Right renal pelvis (tissue), 4 donors: ENCODE measurements at places on chromosomes 3 and 15.

DNA sequence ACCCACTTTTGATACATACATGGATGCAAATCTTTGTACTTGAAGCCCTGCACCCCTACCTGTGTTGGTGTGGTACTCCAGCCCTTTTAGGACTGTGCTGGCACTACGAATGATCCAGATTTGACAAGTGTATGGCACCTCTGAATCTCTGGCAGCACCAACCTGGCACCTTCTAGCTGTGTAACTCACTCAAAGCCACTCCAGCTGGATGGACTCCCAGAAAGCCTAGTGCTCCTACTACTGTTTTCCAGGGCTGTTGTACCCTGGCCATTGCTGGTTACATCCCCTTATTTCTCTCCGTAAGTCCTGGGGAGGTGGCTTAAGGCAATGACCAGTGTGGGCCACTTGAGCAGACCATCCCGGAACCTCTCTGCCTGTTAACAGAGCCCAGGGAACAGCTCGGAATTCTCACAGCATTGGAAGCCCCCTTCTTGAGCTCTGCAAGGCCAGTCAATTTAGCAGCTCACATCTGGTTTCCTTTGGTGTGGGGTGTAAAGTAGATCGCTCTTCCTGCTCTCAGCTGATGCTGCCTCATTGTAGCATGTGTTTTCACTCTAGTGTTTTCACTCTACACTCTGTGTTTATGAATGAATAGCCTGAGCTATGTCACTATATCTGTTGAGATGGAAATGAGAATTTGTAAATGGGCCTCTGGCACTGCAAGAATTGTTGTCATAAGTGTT is 12.2 kb downstream of the CALML4 start:
- no peak for DNase-seq

GRCh38 chr3:76310089-76310488 is 524.7 kb upstream of the ZNF717 start:
- no peak for DNase-seq

GRCh38 chr3:4406746-4407568 is 60.1 kb downstream of the SUMF1 start:
- peak; percentile 18 for DNase-seq

GRCh38 chr3:41080141-41080540 is 119.2 kb upstream of the CTNNB1 start:
- DNase-seq: no peak

DNA sequence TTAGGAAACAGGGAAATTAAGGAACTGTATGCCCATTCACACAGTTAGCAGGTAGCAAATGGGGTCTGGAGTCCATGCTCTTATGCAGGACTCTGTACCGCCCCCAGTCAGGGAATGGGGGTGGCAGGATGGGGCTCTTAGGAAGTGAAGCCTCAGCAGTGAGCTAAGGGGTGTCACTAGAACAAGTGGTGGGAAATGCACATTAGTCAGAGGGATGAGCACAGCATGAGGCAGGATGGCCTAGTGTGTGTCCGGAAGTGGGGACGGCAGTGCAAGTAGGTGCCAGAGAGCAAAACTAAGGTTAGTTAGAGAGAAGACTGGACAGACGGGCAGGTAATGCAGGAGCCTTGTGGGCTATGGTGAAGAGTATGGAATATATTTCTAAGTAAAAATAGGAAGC is 60.7 kb downstream of the ST3GAL6 start:
- no peak for DNase-seq

DNA sequence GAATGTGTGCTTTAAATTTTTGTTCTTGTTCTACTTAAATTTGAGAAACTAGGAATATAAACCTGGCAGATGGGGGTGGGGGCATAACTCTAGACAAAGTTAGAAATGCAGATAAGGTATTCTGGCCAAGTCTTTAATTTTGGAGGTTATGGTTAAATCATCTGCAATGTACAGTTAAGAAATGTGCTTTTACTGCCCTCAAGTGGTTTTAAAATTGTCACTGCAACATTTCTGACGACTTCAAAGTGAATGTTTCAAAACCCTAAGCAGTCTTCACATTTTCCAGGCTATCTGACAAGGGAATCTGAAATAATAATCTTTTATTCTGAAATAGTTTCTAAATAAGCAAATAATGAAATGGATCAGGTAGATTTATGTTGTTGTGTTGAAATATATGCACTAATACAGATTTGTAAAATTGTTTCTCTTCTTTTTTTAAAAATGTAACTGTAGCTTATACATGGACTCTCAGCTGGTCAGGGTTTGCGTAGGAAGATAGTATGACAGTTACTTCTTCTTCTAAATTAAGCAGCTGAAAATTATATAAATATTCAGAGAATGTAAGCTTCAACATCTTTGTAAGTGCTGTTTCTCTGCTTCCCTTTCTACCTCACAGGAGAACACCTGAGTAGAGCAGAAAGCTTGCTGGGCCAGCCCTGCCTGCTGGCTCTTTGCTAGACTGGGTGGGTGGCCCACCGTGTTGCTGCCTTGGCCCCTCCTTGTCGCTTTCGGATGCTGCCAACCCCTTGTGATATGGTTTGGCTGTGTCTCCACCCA is 45.0 kb downstream of the SUCNR1 start:
- no peak for DNase-seq

GRCh38 chr3:15681668-15682067 is 80.1 kb downstream of the BTD start:
- DNase-seq: no peak

GRCh38 chr15:100867433-100867832 is 12.2 kb upstream of the ALDH1A3 start:
- DNase-seq: no peak

- no peak for DNase-seq
These were observed 186.8 kb downstream of the IL5RA start for GRCh38 chr3:2923390-2923789.

GRCh38 chr3:186971578-186971977 is 41.3 kb downstream of the ST6GAL1 start:
- no peak for DNase-seq

GRCh38 chr3:78880603-78881461 is 887.0 kb downstream of the ROBO1 start:
- no peak for DNase-seq

GRCh38 chr3:49022688-49023171 is 809 bp downstream of the NDUFAF3 start:
- DNase-seq: no peak

DNA sequence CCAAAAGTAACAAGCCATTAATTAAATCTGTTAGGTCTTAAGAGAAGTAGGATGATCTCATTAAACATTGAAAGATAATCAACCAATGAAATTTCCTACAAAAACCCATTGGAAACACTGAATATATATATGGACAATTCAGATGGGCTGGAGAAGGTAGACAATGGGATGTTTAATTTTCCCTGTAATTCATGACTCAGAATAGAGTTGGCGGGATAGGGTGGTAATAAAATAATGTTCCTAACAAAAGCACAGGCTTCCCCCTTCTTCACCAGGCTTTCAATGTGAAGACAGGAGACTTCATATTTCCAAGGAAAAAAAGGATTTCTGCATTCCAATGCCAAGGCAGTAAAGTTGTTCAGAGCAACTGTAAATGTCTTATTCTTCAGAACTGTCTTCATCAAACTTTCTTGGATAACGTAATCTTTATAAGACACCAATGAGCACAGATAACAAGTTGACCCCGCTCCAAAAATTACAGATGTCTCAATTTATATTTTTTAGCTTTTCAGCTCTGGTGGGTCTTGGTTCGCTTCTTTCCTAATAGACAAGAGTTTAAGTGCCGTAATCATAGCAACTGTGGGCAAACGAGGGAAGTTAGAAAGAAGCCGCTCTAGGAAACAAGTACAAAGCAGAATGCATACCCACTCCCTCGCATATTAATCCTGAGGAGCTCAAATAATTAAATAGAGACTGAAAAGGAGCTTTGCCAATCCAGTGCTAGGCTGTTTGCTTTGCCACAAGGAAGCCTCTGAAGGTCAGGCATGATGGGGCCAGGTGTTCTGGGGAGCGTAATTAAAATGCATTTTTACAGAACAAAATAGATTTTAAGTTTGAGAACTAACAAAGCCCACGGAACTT is 377.0 kb downstream of the FOXP1 start:
- DNase-seq: no peak

DNA sequence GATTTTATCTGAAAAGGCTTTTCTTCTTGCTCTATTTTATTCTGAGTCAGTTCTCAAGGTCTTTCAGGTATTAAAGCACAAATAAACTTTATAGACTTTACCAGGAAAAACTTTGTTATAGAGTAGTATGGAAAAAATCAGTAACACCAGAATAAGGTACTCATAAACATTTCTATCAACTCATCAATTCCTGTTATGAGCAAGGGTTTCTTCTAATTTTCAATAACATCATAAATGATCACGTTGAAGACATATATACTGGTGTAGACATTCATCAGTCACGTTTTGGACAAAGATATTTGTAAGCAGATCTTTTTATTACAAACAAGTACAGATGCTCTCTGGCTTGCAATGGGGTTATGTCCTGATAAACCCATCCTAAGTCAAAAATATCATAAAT is 9.6 kb upstream of the HDC start:
- no peak for DNase-seq

- DNase-seq: no peak
These were observed 2.0 kb downstream of the DRD3 start for GRCh38 chr3:114176890-114177289.

DNA sequence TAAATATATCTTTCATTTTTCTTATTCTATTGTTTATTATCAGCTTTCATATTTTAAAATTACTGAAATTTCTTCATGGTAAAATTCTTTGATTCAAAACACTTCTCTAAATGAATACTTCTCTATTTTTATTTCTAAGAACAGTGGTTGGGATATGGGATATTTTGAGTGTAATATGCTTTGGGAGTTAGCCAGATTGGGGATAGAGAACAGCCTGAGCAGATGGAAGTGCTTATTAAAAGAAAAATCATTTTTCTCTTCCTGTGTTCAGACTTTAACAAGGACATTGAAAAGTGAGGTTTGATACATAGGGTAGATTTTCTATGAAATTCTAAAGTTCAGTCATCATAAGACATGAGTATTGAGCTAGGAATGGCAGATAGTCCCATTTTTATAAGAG is 84.8 kb downstream of the COL6A5 start:
- DNase-seq: no peak

- DNase-seq: no peak
These were observed 178.4 kb downstream of the AKAP13 start for GRCh38 chr15:85558848-85559247.

- DNase-seq: no peak
These were observed 13.6 kb downstream of the ACKR2 start for GRCh38 chr3:42822828-42823227.

DNA sequence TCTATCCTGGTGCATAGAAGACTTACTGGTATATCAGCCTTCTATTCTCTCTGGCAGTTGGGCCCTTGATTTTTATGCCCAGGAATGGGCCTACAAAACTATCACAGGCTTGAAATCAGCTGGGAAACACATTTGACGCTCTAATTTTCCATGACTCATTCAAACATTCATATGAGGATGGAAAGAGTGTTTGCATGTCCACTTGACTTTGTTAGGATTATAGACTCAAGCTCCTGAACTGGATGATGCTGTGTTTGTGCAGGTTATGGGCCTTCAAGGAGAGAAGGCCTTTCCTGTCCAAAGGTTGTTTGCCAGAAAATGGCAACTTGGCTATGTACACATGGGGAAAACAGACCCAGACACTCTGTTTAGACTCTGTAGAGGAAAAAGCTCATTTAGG is 219.9 kb downstream of the GAP43 start:
- DNase-seq: no peak

DNA sequence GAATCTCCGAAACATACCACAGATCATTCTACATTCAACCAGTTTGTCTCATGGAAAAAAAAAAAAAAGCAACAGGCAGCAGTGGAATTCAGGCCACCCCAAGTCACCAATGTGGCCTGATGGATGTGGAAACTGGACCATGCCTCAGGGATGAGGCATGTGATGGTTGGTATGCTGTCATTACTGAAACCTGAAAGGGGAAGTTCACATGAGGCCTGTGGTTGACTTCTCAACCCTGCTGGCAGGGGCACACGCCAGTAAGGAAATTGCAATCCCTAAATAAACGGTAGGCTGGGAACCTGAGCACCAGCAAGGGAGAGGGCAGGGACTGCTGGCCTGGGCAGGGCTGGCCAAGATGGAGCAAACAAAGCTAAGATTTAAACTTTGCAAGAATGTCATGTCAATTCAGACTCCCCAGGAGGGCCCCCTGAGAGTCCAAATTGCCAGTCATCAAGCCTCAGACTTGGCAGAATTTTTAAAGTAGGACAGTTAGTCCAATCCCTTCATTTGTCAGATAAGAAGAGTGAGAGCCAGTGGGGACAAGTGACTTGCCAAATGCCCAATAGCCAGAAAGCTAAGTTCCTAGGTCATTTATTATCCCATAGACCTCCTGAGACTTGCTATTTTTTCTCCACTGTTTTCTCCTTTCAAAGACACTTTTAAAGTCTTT is 310.4 kb downstream of the ERC2 start:
- DNase-seq: no peak

- DNase-seq: no peak
These were observed 21.6 kb downstream of the EMC4 start for GRCh38 chr15:34246276-34246976.

DNA sequence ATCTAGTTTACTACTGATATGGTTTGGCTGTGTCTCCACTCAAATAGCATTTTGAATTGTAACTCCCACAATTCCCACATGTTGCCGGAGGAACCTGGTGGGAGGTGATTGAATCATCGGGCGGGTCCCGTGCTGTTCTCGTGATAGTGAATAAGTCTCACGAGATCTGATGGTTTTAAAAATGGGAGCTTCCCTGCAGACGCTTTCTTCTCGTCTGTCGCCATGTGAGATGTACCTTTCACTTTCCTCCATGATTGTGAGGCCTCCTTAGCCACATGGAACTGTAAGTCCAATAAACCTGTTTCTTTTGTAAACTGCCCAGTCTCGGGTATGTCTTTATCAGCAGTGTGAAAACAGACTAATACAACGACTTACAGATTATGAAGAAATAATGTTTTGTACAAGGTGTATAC is 35.6 kb upstream of the PYDC2 start:
- no peak for DNase-seq

DNA sequence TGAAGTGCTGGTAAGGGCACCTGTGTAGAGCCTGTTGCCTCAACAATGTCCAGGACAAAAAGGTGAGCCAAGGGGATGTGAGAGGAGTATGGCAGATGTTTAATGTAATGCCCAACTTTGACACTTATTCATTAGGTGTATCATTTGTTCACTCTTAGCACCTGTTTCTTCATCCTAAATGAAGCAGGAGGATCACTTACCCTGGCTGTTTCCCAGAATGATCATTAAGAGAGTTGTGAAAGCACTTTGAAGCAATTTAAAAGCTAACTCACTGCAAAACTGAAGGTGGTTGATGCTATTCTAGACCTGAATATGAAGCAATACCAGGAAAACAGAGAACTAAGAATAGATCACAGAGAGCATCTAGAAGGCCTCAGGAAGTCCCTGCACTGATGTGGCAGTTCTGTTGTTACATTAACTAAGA is 3.4 kb upstream of the HHLA2 start:
- no peak for DNase-seq

DNA sequence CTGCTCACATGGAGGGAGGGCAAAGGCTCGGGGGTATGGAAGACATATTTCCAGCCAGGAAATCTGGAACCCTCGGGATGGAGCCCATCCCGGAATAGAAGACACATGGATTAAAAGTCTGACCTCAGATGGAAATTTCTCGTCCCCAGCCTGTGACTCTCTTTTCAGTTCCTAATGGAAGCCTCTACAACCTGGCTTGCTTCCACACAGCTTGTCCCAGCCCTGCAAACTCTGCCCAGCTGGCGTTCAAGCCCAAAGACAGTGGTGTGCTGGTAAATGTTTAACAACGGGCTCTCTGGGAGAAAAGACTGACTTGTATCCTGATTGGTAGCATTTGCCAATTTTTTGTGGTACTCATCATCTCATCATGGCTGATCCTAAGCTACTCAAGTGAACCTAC is 35.6 kb upstream of the TLE3 start:
- DNase-seq: no peak

- no peak for DNase-seq
These were observed 33.6 kb downstream of the SQOR start for GRCh38 chr15:45668386-45668785.

GRCh38 chr3:113283306-113283705 is 71.9 kb downstream of the BOC start:
- no peak for DNase-seq
